ENCODE measurements at places on chromosomes 11 and 22.

- no peak for DNase-seq
Measured at GRCh38 chr11:87429996-87430395, 392.3 kb downstream of the TMEM135 start.

- DNase-seq, result no peak
Measured at GRCh38 chr11:35285471-35285870, 133.9 kb downstream of the SLC1A2 start.

- DNase-seq, result no peak
Measured at GRCh38 chr11:14622223-14622954, 21.2 kb upstream of the PDE3B start.

DNA sequence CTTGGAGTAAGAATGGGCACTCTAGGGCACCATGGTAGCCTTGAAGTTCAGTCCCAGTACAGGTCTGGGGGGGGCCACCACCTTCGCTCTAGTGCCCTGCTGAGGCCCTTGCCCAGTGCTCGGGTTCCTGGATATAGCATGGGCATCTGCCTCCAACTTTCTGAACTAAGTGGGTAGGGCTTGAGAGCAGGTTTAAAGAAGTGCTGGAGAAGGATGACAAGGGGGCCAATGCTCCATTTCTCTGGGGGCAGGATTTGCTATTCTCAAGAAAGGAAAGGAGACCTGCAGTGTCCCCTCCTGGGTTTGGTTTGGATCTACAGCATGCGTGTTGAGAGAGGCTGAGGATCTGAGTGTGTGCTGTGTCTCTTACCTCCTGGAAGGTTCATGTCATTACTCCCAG, 82.2 kb upstream of the SUSD2 start:
- DNase-seq, result no peak

DNA sequence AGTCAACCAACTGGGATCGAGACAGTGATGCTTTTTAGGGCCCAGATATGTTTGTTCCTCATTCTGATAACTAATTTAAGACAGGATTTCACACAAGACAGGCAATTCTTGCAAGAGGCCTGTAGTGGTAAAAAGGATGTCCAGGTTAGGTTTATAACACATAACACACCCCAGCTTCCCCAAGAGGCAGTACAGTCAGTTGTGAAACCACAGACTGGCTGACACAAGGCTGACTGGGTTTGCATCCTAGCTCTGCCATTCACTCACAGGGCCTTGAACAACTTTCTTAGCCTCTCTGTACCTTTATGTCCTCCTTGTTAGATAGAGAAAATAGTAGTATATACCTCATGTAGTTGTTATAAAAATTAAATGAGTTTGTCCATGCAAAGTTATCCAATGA, 55.0 kb upstream of the PTH start:
- DNase-seq, result no peak

DNA sequence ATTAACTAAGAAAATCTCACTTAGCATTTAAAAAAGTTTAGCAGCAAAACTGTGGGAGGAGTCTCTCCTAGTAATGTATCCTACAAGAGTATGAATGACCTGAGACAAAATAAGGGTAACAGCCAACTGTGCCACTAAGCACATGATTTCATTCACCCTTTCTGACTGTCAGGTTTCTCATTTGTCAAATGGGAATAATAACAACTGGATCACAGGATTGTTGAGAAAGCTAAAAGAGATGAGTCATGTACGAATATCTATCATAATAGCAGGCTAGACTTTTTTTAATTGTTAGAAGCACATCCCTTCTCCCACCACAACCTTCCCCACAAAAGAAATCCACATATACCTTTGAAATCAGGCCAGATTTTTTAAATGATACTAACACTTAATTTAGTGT, 39.5 kb downstream of the MTMR2 start:
- no peak for DNase-seq

- no peak for DNase-seq
Measured at GRCh38 chr11:2686360-2687222, 13.2 kb downstream of the KCNQ1OT1 start.

DNA sequence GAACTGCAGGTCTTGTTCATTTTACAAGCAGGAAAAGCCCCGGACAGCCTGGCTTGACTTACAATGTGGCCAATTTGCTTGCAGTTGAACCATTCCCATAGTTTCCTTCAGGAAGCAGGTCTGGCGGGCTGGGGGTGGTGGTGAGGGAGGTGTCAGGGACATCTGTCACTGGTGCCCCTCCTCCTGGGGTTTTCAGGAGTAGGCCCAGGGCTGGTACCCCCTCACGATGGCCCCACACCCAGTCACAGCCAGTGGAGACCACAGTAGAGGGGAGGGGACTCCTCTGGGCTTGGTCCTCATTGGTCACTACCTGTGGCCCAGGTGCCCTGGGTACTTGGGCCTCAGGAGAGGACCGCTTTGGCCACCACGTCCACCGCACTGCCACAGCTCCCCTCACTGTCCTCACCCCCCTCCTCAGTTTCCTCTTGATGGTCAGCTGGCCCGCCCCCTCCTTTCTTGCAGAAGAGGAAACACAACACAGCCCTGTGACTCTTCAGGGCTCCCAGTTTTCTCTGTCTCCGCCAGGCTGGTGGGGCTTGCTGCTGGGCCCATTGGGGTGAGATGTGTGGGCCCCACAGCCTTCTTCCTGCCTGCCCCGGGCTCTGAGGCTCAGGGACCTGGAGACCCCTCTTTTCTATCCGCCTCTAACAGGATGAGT, 39.8 kb upstream of the SHISAL1 start:
- DNase-seq, result no peak

- DNase-seq, result peak; percentile 20
Measured at GRCh38 chr22:25709758-25710157, 32.2 kb upstream of the MYO18B start.

DNA sequence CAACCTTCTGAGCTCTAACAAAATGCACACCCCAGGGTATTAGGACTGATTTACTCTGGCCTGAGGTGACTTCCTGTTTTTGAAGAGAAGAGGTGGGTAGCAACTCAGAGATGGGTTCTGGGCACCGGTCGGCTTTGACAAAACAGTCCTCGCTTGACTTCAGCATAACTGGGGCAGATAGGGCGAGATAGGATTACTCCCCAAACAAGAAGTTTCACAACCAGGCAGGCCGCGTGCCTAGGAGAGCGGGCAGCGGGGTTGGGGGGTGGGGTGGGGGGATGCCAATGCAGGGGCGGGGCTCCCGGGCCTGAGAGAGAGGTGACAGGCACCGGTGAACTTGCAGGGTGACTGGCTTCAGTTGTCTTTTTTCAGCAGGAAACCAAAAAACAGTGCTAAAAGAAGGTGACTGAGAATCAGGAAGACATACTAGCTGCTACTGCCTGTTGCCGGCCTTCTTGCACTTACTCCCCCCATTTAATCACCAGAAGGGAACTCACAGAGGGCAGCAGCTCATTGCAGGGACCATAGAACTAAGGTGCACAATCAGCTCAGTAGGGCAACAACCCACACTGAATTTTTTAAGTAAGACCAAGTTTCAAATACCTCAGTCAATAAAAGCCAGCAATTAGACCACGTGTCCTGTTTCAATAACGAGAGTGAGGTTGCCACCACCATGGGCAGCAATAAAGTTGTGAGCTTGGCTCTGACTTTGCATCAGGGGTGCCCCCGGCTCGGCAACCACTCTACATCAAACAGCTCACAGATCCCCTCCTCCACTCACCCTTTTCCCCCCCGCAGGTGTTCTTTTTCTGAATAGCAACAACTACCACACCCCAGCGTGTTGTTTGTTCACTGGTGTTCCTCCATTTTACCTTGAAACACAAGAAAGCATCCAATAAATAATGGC, 37.2 kb upstream of the ETS1 start:
- DNase-seq, result peak; percentile 69

DNA sequence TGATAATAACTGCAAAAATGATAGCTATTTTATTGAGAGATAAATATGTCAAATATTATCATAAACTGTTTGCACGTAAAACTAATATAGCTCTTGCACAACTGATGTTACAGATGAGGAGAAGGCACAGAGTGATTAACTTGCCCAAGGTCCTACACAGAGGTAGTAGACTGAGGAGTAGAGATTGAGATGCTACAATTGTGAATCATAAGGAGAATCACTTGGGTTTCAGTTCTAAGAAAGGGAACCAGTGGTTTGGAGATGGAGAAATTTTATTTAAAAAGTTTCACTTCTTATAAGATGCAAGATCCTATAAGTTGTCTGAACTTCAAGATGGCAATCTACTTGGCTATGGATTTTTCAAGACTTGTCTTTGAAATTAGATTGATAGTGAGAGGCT, 224.8 kb upstream of the RAG2 start:
- DNase-seq, result no peak

DNA sequence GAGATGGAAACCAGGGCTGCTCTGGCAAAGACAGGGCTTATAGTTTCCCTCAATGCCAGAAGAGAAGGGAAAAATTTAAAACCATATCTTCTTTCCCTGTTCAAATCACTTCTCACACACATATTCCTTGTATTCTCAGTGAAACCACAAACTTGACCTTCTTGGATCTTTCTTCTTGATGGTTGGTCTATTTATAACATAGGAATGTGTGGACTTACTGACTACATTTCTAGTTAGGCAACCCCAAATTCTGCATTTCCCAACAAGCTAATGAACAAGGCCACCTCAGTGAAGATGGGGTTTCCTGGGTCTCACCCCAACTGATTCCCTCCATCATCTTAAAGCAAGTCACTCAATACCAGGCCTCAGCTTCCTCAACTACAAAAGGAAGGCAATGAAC, 3.8 kb upstream of the QSER1 start:
- DNase-seq, result no peak

DNA sequence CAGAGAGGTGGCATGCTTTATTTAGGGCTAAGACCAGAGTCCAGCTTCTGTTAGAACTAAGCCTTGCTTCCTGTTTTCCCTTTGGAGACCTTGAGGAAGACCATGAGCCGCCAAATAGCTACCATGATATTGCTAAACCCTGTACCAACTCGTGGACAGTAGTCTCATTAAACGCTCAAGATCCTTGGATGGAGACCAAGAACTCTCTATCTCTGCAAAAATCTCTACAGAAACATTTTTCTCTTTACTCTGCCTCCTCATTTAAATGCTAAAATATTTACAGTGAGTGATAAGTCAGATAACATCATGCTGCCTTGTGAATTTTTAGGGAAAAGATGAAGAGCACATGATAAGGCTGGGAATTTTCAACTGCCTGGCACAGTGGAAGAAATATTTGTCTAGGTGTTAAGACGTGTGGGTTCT, 197.8 kb downstream of the MAML2 start:
- DNase-seq, result no peak

DNA sequence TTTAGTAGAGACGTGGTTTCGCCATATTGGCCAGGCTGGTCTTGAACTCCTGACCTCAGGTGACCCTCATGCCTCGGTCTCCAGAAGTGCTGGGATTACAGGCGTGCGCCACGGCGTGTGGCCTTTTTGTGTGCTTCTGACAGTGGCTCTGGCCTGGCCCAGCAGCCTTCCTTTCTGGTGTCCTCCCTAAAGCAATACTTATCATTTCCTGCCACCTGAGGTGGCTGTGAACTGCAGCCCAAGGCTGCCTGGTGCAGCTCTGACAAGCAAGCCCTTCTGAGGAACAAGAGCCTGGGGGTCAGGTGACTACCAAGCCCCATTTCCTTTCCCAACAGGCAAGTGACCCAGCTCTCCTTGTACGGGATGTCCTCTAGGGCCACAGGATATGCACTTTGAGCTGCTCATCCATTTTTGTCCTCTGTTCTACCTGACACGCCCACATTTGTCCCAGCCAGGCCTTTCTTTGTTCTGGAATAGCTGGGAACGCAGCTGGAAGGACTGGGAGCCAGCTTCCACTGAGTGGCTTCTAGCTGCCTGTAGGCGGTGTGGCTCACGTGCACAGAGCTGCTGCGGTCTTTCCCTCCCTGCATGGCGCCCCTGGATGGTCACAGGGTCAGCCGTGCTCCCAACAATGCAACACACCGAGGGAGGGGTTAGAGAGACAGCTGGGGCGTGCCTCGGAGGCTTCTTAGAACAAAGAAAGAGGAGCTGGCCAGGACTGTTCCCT, 12.3 kb upstream of the BID start:
- peak; percentile 11 for DNase-seq

DNA sequence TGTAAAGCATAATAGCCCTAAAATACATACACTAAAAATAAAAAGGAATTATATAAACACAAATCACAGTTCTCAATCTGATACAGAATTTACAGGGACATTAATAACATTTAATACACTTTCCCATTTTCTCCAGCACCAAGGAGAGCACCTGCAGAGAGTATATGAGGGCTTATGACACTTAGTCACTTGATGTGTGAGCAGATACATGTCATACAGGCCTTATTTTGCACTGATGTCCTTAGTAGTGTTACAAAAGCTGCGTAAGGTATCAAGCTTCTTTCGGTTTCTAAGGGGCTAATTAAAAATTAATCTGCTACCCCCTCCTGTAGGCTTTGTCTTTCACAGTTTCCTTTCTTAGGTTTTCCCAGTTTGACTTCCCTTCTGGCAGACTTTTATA, 61.3 kb downstream of the TRIM44 start:
- no peak for DNase-seq

DNA sequence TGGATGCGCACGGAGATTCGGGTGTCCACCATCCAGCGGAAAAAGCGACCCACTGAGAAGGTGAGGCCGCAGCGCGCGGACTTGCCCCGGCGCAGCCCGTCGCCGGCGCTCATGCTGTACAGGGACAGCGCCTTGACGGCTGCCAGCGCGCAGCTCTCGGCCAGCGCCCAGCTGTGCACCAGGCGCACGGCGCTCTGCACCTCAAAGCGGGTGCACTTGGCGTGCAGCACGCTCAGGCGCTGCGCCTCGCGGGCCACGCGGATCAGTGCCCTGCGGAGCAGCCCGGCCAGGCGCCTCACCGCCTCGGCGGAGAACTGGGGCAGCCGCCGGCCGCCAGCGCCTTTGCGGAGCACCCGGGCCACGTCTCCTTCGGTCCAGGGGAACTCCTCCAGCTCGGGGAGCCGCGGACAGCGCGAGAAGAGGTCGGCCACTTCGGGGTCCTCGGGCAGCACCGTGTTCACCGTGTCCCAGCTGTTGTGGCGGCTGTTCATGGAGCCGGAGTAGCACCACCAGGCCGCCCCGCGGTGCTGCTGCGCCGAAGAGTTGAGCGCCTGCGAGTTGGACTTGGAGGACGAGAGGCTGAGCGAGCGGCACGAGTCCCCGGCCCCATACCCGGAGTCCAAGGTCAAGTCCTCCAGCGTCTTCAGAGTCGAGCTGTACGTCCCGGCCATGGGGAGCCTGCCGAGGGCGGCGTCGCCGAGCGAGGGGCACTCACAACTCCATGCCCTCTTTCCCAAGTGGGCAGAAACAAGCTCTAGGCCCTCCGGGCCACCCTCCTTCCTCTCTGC, 703 bp downstream of the ABTB2 start:
- DNase-seq, result peak; percentile 8

- DNase-seq, result no peak
Measured at GRCh38 chr11:45518141-45518832, 147.1 kb downstream of the CHST1 start.

DNA sequence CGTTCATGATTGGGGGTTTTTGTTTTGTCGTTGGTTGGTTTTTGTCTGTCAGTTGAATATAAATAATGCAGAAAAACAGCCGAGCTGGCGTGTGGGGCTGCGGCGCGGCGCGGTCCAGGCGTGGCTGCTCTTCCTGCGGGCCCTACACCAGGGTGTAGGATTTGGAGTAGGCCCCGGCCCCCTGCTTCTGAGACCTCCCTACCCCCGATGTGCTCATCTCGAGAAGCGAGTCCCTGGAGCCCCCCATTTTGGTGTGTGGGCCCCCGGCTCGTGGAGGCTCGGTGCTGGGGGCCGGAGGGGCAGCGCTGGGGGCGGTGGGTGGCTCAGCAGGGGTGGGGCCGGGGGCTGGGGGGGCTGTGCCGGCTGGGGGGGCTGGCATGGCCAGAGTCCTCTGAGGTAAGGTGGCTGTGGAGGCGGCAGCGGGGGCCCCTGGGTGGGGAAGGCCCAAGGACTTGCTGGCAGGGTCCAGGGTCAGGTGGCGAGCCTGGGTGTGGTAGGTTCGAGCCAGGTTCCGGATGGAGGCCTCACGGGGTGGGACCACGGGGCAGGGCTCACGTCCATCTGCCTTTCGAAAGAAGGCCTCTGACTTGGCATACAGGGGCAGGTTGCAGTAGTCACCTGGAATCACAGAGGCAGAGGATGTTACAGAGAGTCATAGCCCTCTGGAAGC, 100.7 kb downstream of the CEP164 start:
- no peak for DNase-seq

Measured in NCI-H510A treated with DMSO at 0.1 percent for 48 hours (cell line).